ENCODE measurements at places on chromosomes 16 and 17. TPM values are rescaled to one million over a fixed set of nuclear protein-coding genes. Genes with fewer than 3 reads are reported as not detected.

DNA sequence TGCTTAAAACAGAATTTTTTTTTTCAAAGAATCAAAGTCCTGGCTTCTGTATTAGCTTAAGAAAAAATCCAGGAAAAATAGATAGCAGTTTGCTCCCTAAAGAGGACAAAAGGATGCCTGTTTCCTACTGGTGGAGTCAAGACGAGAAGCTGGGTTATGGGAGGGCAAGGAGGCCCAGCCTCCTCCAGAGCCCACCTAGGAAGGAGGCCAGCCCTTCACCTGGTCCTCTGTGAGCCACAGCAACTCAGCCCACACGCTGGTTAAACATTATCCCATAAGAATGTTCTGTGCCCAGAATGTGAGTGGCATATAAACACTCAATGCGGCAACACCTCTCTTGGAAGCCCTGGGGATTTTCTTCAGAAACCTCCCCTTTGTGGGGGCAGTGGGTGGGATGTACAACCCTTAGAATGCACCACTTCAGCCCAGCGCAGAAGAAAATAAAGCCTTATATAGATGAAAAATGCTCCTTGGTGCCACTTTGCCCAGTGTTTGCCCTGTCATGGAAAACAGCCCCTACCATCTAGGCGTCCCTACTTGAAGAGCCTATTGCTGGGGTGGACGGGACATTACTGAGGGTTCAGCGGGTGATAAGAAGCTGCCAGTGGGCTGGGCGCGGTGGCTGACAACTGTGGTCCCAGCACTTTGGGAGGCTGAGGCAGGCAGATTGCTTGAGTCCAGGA, 48.0 kb downstream of the TEKT5 start:
- DNase-seq, result no peak

Gene TBX2
- total RNA-seq, result 0.71 TPM

Gene SP6
- 10.8 TPM for total RNA-seq

Gene KRTAP4-6
- not detected for total RNA-seq

DNA sequence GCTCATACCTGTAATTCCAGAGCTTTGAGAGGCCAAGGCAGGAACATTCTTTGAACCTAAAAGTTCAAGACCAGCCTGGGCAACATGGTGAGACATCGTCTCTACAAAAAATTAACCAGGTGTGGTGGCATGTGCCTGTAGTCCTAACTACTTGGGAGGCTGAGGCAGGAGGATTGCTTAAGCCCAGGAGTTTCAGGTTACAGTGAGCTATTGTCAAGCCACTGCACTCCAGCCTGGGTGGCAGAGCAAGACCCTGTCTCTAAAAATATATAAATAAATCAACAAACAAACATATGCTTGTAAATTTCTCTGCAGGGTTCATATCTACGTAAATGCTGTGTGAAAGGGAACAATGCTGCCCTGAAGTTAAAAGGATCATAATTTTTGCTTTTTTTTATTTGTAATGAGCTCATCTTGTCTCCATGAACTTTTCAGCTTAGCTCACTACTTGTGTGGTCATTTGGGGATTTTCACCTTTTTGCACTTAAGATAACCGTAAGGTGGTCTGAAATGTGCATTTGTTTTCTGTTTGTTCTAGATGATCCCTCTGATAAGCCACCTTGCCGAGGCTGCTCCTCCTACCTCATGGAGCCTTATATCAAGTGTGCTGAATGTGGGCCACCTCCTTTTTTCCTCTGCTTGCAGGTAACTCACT, 16.4 kb downstream of the TADA2A start:
- no peak for DNase-seq

Gene PRSS22
- total RNA-seq, result 20.2 TPM

DNA sequence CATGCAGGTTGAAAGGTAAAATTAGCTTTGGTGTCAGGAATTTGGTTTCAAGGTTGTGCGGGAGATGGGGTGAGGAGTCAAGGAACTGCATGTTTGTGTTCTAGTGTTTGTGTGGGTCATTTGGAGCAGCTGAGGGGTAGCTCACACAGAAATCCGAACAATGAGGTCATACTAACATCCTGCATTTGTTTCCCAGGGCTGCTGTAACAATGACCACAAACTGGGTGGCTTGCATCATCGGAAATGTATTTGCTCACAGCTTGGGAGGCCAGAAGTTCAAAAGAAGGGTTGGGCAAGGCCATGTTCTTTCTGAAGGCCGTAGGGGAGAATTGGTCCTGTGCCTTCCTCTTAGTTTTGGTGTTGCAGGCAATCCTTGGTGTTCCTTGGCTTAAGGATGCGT, 287.4 kb downstream of the HAPSTR1 start:
- DNase-seq, result no peak

GRCh38 chr17:64158406-64158805, 28.5 kb upstream of the ERN1 start:
- no peak for DNase-seq

GRCh38 chr17:80575057-80575875, 30.6 kb downstream of the RPTOR start:
- peak; percentile 90 for DNase-seq

GRCh38 chr17:69945698-69946185, 129.3 kb upstream of the KCNJ16 start:
- no peak for DNase-seq

GRCh38 chr16:57092786-57093411, 516 bp downstream of the CPNE2 start:
- no peak for DNase-seq

GRCh38 chr16:84751241-84751640, 51.4 kb downstream of the USP10 start:
- no peak for DNase-seq

DNA sequence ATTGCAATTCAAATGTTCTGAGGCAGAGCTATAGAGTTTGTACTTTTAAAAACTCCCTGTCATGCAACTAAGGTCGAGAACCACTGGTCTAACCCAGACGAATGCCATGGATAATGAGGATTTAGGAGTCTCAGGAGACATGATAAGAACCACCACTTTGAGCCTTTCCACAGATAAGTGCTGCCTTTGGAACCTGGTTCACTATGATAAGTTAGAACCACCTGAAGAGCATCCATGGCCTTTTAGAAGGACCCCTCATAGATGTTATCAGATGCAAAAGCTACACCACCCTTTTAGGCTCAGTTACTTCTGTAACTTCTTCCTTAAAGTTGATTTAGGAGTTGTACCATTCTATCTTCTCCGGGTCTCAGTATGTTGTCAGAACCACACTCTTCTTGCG, 350.6 kb upstream of the CCL2 start:
- DNase-seq, result no peak

DNA sequence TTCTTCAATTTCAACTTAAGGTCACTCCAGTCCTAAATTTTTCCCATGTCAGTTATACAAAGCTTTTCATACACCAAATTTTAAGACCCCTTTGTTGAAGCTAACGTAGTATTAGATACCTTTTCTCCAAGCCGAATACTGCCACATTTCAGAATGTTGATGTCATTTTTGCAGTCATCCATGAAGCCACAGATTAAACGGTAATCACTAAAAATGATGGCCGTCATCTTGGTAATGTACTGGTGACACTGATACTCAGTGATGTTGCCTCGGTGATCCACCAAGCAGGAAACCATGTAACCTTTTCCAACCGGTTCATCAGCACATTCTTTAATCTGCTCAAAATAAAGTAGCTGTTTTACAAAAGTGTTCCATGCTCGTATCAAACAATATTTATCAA, 82.1 kb upstream of the CLEC18B start:
- no peak for DNase-seq

DNA sequence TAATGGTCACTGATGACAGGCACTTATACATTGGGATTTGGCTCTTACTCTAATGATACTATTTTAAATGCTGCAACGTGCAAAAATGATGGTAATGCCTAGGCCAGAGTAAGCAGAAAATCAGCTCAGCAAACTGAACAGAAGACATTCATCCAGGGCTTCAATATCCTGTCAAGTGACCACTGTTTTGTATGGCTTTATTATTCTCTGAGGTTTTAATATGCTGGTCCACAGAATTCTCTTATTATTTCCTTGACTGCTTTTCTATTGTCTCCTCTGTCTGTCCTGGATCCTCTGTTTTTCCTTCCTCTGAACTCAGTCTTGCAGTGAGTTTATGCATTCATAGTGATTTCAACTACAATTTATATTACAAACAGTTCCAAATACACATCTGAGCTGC, 90.8 kb upstream of the PMFBP1 start:
- DNase-seq, result no peak
